ENCODE measurements at places on chromosomes 3 and 15.

DNA sequence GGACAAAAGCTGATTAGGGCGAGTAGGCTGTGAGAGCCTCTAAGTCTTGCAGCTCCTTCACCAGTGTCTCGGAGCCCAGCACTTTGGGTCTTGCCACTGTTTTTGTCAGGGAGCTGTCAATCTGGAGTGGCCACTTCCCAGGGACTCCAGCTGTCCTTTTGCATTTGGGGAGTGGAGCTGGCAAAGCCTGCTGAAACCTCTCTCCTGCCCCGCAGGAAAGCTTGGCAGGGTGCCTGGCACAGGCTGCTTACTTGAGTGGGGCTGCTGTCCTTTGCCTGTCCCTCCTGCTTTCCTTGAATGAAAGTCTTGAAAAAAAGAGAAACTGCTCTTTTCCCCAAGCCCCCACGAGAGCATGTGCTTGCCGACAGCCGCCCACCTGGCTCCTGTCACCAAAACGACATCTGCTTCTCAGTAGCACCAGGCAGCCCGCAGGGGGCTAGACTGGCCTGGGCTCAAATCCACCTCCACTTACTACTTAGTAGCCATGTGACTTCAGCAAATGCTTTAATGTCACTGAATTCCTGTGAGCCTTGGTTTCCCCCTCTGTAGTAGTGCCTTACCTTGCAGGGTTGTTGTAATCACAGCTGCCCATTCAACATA is 13.7 kb downstream of the USP13 start:
- no peak for DNase-seq

DNA sequence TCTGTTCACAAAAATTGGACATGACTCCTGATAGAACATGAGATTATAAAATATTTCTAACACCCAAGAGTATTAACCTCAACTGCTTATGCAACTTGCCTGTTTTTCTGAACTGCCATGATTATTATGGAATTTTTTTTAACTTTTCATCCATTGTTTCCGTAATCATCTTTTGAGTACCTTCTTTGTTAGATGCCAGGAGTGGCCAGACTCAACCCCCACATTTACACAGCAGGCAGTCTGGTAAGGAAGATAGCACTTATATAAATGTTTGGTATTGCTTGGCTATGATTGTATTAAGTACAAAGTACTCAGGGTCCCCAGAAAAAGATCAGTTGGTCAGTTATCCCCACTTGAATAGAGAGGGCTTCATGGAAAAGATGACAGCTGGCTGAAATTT is 74.3 kb downstream of the CRYBG3 start:
- DNase-seq, result no peak

- peak; percentile 90 for DNase-seq
Observed at GRCh38 chr3:58177747-58178527, 32.8 kb downstream of the DNASE1L3 start.

- DNase-seq, result no peak
Observed at GRCh38 chr3:127200086-127200691, 7.3 kb downstream of the PRR23E start.

DNA sequence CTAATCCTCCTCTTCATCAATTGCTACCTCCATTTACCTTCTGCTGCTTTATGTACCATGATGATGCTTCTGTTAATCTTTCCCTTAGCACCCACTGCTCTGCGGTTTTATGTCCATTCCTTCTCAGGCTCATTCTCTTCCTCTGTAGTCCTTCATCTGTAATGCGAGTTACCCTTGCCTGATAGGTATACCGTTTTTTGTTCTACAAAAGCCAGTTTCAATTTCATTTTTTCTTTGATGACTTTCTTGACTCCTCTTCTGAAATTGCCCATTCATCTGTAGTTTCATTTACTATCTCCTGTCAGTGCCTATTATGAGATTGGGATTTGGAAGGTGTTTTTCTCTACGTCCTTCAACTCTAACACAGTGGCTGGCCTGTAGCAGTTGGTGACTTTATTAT is 445.9 kb upstream of the ZNF717 start:
- DNase-seq, result no peak

GRCh38 chr15:29348336-29348914 is 78.8 kb upstream of the NSMCE3 start:
- DNase-seq, result no peak

DNA sequence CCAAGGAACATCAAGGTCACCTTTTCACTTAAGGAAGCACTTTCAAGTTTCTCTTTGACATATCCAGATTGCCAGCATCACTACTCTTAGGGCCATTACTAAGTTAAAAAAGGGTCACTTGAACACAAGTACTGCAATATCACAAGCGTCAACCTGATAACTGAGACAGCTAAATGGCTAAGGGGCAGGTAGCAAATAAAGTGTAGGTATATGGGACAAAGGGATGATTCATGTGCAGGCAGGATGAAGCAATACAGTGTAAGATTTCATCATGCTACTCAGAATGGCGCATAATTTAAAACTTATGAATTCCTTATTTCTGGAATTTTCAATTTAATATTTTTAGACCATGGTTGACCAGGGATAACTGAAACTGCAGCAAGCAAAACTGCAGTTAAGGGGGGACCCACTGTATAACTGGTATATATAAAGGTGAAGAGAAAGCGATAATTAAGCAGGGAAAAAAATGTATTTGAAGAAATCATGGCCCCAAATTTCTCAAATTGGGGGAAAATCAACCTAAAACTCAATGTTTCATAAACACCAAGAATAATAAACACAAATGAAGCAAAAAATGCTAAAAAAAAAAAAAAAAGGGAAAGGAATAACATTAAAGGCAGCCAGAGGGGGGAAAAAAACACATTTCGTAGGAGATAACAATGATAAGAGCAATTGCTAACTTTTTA is 13.1 kb downstream of the CCR1 start:
- DNase-seq, result no peak

DNA sequence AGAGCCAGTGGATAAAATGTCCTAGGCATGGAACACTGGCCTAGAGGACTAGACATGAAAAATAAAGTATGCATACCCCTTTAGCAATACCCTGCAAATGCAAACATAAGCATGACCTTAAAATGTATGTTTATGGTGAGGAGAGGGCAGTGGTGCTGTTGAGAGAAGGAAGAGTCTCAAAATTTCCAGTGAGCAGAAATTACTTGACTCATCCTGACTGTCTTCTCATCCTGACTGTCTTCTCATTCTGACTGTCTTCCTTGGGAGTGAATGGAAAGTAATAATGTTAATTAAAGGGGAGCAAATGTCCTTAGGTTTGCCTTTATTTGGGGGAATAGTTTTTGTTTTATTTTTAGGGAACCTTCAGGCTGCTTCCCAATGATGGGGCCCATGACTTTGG is 121.5 kb upstream of the GALNT15 start:
- no peak for DNase-seq

- no peak for DNase-seq
Observed at GRCh38 chr3:34202975-34203374, 404.5 kb downstream of the PDCD6IP start.

GRCh38 chr3:124731760-124732159 is 1.5 kb downstream of the UMPS start:
- DNase-seq, result no peak
